Endothelial cell (in vitro differentiated cells): ENCODE measurements at places on chromosomes 5 and 9.

DNA sequence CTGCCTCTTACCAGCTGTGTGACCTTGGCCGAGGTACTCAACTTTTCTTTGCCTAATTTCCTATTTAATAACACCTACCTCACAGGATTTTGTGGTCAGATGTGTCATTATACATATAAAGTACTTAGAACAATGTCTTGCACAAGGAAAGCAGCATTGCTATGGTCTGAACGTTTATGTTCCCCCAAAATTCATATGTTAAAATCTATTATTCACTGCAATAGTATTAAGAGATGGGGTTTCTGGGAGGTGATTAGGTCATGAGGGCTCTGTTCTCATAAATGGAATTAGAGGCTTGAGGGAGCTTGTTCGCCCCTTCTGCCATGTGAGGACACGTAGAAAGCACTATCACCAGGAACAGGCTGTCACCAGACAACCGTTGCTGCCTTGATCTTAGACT is 10.9 kb upstream of the RNF145 start:
- peaks cover 3% of the 10 kb centered on the region for H3K4me1 ChIP-seq
- no peak overlapping the region for H3K27ac ChIP-seq
- no peak for DNase-seq
- H3K27me3 ChIP-seq: peaks cover 4% of the 10 kb centered on the region
- H3K4me3 ChIP-seq: no peak overlapping the region

DNA sequence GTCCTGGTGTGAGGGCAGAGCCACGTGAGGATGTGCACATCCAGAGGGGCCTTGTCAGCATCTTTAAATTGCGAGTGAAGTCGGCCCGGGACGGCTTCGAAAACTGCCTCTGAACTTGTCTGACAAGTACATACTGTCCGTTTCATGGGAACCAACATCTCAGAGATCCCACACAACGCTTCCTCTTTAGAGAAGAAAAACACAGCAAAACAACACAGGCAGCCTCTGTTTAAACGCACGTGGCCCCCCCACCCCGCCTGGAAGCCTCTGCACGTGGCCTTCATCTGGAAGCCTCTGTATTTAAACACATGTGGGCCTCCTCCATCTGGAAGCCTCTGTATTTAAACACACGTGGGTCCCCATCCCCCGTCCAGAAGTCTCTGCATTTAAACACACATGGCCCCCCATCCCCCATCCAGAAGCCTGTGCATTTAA is 29.2 kb downstream of the CEP72 start:
- no peaks in the 10 kb centered on the region for H3K4me1 ChIP-seq
- DNase-seq: no peak
- H3K27me3 ChIP-seq: no peaks in the 10 kb centered on the region
- no peak overlapping the region for H3K27ac ChIP-seq

DNA sequence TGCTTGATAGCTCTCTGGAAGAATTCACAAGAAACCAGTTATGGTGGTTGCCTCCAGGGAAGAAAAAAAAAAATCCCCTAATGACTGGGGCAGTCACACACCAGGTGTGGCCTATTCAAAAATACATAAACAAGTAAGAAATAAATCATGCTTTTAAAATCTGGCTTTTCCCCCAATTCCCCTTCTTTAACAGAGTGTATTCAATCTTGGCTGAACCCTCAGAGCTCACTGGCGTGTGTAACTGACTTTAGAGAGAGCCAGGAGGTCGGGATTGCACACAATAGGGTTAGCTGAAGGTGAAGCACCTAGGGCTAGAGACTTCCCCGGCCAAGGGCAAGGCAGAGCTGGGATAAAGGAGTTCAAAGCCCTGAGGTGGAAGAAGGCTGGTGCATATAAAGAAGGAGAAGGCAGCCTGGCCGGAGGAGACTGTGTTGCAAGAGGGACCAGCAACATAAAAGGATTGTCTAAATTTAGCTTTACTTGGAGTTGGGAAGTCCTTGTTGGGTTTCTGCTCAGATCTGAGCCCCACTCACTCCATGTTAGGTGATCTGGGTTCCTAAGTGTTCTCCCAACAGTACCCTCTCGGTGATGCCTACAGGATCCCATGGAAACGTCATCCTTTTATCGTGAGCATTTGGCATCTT is 19.7 kb downstream of the FNBP1 start:
- H3K4me3 ChIP-seq: no peak overlapping the region
- H3K27me3 ChIP-seq: peaks cover 3% of the 10 kb centered on the region
- H3K36me3 ChIP-seq: no peaks in the 10 kb centered on the region
- no peak overlapping the region for H3K27ac ChIP-seq
- H3K4me1 ChIP-seq: peaks cover 8% of the 10 kb centered on the region

- no peaks in the 10 kb centered on the region for H3K27me3 ChIP-seq
- H3K4me1 ChIP-seq: peaks cover 10% of the 10 kb centered on the region
- peak overlapping the region; percentile 63 for H3K27ac ChIP-seq
- peaks cover 24% of the 10 kb centered on the region for H3K36me3 ChIP-seq
- H3K4me3 ChIP-seq: peak overlapping the region; percentile 76
Observed at GRCh38 chr9:93567271-93567959, 9.0 kb upstream of the PHF2 start.

GRCh38 chr5:38681029-38681706 is 124.7 kb upstream of the LIFR start:
- DNase-seq: no peak
- H3K4me1 ChIP-seq: no peaks in the 10 kb centered on the region
- no peak overlapping the region for H3K4me3 ChIP-seq
- H3K27ac ChIP-seq: no peak overlapping the region
- H3K36me3 ChIP-seq: no peaks in the 10 kb centered on the region

GRCh38 chr9:137973829-137974416 is 96.3 kb downstream of the CACNA1B start:
- H3K4me1 ChIP-seq: no peaks in the 10 kb centered on the region

GRCh38 chr9:98558575-98558974 is 150.2 kb downstream of the GABBR2 start:
- DNase-seq: no peak
- H3K4me3 ChIP-seq: no peak overlapping the region
- no peak overlapping the region for H3K27ac ChIP-seq
- peaks cover 3% of the 10 kb centered on the region for H3K27me3 ChIP-seq
- peaks cover 4% of the 10 kb centered on the region for H3K4me1 ChIP-seq
- no peaks in the 10 kb centered on the region for H3K36me3 ChIP-seq
